ENCODE measurements at places on chromosomes 7 and 10. TPM values are rescaled to one million over a fixed set of nuclear protein-coding genes. Genes with fewer than 3 reads are reported as not detected.

The ABCB4 gene
- 2.0 TPM for polyA plus RNA-seq

The CREB5 gene
- polyA plus RNA-seq = 7.4 TPM

The LEP gene
- 0.25 TPM for polyA plus RNA-seq

The CC2D2B gene
- 1.9 TPM for polyA plus RNA-seq

The FKBP6 gene
- polyA plus RNA-seq = 0.25 TPM

The CALHM1 gene
- polyA plus RNA-seq = 0.06 TPM

The TAC1 gene
- polyA plus RNA-seq = not detected

The WDFY4 gene
- polyA plus RNA-seq = 2.0 TPM

The TAS2R3 gene
- 0.33 TPM for polyA plus RNA-seq

The DCLRE1A gene
- 17.4 TPM for polyA plus RNA-seq

The GATA3 gene
- 119 TPM for polyA plus RNA-seq

The ALOX5 gene
- polyA plus RNA-seq = 1.9 TPM

The RBP4 gene
- polyA plus RNA-seq = 0.35 TPM

The CD36 gene
- polyA plus RNA-seq = 35.3 TPM

The LRRD1 gene
- polyA plus RNA-seq = 0.60 TPM

The NCF1 gene
- 0.84 TPM for polyA plus RNA-seq

The CLCN1 gene
- polyA plus RNA-seq = 0.11 TPM

The NXPH1 gene
- polyA plus RNA-seq = not detected

The ADAM22 gene
- 12.6 TPM for polyA plus RNA-seq

The PDE1C gene
- polyA plus RNA-seq = 3.2 TPM

The AKR1C1 gene
- 11.7 TPM for polyA plus RNA-seq

The PDIA4 gene
- 193 TPM for polyA plus RNA-seq

The CYP3A5 gene
- 1.5 TPM for polyA plus RNA-seq

The NDUFB2 gene
- 163 TPM for polyA plus RNA-seq

The DNAH11 gene
- 2.4 TPM for polyA plus RNA-seq

The BAIAP2L1 gene
- polyA plus RNA-seq = 17.0 TPM

The CTAGE4 gene
- 12.6 TPM for polyA plus RNA-seq

The RSPH10B2 gene
- 1.3 TPM for polyA plus RNA-seq

The CALML3 gene
- polyA plus RNA-seq = not detected

The SH2D4B gene
- polyA plus RNA-seq = 0.13 TPM

The MYH16 gene
- 0.06 TPM for polyA plus RNA-seq

The HOXA11 gene
- 41.3 TPM for polyA plus RNA-seq

The GJD4 gene
- polyA plus RNA-seq = not detected

The TRIL gene
- 51.4 TPM for polyA plus RNA-seq

The POU6F2 gene
- polyA plus RNA-seq = 0.10 TPM

The PNLIPRP3 gene
- not detected for polyA plus RNA-seq
